ENCODE measurements at places on chromosomes 7 and 10.

- DNase-seq, result no peak
Measured at GRCh38 chr10:126738001-126738400, 67.5 kb upstream of the C10orf90 start.

DNA sequence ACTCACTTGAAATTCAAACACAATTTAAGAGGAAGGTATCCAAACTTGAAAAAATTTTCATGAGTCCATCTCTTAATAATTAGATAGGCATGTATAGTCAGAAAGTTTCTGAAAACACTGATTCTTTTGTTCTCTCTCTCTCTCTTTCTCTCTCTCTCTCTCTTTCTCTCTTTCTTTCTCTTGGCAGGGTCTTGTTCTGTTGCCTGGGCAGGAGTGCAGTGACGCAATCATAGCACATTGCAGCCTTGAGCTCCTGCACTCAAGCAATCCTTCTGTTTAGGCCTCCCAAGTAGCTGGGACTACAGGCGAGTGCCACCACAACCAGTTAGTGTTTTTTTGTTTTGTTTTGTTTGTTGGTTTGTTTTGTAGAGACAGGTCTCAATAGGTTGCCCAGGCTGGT is 59.3 kb downstream of the PRTFDC1 start:
- no peak for DNase-seq

DNA sequence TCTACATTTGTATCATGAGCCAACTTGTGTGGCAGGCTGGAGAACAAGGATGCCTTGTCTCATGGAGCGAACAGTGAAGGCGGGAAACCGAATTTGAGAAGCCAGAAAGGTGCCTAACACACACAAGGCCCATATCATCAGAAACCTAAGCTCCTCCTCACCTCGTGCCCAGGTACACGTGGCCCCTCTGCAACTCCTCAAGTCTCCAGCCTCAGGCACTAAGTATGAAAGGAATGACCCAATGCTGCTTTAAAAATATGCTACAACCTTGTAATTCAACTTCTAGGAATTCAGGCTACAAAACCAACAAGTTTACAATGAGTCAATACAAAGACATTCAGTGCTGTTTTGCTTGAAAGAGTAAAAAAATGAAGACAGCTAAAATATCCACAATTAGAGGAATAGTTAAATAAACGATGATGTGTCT is 95.7 kb downstream of the CDK6 start:
- no peak for DNase-seq

DNA sequence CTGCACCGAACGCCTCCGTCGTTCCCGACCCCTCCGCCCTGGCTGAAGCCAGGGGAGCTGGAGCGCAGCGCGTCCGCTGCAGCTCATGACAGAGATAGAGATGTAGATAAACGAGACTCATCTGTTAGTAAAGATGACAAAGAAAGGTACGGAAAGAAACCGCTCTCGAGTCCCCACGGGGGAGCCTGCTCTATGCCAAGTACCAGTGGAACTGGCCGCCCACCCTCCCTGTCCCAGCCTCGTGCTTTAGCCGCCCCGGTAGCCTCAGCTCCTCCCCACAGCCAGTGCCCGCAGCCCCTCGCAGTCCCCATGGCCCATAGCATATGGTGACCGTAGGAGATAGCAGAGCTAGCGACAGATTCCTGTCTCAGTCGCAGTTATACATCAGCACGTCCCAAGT is 344.7 kb upstream of the GALNT17 start:
- DNase-seq, result no peak

DNA sequence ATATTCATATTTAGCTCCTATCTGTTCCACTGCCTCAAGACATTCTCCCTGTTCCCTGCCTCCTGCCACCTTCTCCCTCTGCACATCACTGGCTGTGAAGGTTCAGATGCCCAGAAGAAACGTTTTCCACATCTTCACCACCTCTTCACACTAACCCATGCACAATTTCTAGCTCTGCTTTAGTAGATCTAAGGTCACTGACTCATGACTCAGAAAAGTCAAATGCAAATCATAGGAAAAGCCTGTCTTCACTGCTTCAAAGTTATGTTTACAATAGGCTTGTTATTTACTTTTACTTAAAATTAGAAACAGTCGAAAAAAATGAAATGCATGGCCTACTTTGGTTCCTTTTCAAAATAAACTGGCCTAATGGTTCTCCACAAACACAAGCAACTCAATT is 2.5 kb downstream of the SCRN1 start:
- DNase-seq, result no peak

GRCh38 chr7:68888971-68889385 is 709.3 kb upstream of the AUTS2 start:
- DNase-seq, result peak; percentile 78

- no peak for DNase-seq
Measured at GRCh38 chr7:23158546-23158945, 23.3 kb upstream of the NUP42 start.

GRCh38 chr7:106679153-106679931 is 18.4 kb upstream of the CCDC71L start:
- no peak for DNase-seq

DNA sequence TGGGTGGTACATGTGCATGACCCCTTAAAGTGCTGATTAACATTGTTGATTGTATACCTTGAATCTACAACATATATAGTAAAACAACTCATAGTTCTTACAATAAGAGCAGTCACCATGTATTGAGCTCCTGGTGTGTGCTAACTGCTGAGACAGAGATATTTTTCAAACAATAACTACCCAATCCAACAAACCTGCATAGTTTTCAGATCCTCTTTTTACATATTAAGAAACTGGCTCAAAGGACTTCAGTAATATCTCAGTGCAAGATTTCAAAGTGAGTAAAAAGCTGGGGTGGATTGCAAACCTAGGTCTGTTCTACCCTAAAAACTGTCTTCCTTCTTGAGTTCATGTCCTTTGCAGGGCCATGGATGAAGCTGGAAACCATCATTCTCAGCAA is 272.2 kb downstream of the SNX13 start:
- no peak for DNase-seq

- no peak for DNase-seq
Measured at GRCh38 chr10:14225379-14225778, 105.3 kb downstream of the FRMD4A start.

- no peak for DNase-seq
Measured at GRCh38 chr10:77030974-77031373, 606.6 kb downstream of the KCNMA1 start.

GRCh38 chr10:75548356-75548755 is 116.9 kb downstream of the LRMDA start:
- DNase-seq, result no peak

DNA sequence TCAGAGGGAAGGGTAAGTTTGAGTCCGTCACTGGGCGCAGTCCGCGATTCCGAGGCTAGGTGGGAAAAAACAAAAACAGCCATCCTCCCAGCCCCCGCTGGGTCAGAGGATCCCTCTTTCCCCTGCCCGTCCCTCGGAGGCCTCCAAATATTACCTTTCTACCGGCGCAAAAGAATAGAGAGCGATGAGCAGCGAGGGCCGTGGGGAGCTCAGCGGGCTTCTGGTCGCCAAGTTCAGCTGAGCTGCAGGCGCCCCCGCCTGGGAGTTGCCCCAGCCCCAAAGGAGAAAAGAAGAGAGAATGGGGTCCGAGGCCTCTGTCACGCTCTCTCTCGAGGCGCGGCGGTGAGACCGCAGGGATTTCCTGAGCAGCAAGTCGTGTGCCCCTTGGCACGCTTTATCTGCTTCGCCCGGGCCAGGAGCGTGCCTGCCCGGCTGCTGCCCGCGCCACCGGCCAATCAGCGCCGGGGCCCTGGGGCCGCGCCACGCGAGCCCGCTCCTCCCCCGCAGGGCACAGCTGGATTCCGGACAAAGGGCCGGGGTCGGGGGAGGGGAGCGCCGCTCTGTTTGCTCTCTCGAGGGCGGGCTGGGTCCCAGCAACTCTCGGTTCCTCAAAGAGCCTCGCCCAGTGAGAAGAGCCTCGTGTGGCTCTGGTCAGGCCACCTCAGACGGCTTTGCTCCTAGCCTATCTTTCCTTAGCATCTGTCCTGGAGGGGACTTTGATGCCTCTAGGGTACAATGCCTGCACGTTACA is at the start of gene NEUROG3:
Gene NEUROG3 (minus strand): TSS at position 367 of the 751 bp plus-strand sequence. CDS start 379 bp downstream, outside the sequence.
- DNase-seq, result peak; percentile 71

GRCh38 chr7:50594136-50594535 is 28.9 kb upstream of the DDC start:
- DNase-seq, result no peak

DNA sequence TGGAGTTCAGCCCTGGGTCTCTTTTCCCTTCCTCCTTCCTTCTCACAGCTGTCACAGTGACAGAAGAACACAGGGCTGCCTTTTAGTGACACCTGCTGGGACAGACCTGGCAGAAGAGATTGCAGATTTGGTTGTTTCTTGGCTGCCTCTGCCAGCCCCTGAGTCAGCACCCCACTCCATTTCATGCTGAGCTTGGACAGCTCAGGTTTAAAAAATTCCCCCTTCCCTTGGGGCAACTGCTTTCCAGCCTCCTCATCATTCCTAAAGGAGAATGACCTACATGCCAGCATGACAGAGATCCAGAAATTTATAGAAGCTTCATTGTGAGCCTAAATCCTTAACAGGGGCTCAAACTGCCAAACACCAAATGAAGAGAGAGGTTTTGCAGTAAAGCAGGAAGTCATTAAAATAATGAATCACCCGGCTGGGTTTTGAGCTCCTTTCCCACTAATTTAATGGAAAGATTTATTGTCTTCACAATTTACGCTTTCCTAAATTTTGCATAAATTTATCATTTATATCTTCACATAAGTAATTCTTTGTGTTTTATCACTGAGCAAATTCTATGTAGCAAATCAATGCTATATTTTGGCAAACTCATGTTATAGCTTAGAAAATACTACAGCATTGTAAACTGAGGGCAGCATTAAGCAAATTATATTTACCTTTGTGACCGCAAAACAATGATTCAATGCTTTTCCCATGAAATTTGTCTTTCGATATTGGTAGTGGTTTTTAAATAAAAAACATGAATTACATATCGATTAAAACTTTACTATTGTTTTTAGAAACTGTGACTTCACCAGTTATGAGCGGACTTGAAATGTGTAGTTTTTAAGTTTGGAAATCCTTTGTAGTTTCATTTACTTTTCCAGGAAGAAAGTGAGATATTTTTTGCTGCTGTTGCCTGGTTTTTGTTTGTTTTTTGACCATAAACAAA is 399.5 kb upstream of the ANKRD30A start:
- DNase-seq, result peak; percentile 47

GRCh38 chr10:118062798-118063238 is 16.1 kb upstream of the RAB11FIP2 start:
- no peak for DNase-seq

DNA sequence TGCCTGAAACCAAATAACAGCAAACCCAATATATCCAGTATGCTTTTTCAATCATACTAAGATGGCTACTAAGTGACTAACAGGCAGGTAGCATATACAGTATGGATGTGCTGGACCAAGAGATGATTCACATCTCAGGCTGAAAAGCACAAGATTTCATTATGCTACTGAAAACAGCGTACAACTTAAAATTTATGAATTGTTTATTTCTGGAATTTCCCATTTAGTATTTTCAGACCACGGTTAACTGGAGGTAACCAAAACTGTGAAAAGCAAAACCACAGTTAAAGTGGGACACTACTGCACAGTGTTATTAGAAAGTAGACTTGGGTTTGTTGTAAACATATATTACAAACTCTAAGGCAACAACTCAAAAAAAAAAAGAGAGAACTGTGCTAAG is 91.5 kb downstream of the KMT2C start:
- DNase-seq, result no peak

GRCh38 chr10:98276311-98276710 is 8.3 kb upstream of the LOXL4 start:
- no peak for DNase-seq

DNA sequence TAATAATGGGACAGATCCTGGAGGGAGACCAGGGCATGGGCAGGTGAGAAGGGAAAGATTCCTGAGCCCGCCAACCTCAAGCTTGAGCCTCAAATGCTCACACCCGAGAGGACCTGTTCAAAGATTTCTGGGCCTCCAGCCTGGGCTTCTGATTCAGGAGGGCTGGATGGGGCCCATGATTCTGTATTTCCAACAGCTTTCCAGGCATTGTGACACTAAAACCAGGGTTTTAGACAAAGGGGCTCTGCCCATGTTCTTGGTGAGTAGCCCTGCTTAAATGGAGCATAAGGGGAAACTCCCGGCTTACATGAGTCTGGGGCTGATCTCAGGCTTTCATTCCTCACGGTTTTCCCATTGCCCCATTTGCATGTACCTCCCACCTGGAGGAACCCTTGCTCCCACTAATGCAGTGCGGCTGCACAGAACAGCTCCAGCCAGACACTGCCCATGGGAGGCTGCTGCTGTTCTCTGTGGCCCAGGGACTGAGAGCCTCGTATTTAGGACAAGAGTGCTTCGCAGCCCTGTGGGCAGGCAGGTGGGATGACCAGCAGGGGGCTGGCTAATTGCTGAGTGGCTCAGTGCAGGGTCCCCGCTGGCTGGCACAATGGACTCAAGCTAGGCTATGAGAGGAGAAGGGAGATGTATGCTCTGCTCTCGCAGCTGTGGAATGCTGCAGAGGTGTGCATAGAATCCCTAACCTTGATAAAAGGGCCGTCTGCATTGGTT is 135.3 kb upstream of the COBL start:
- peak; percentile 64 for DNase-seq

- no peak for DNase-seq
Measured at GRCh38 chr10:34049887-34050286, 715.4 kb upstream of the NRP1 start.

DNA sequence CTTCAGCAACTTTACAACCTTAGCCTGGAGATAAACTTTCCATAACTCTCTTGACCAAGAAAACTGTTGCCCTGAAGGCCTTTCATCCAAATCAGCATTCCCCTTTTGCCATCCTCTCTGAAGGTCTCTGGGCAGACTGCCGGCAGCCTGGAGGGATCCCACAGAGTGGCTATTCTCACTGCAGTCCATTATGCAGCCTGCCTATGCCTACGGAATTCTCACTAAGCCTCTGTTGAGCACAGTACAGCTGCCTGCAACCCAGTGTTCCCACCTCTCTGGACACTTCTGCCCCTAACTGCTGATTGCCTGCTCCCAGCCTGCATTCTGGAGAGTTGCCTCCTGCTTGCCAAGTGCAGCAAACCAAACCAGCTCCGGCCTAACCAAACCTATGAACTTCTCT is 548.9 kb upstream of the STEAP1 start:
- DNase-seq, result no peak

All from SK-N-SH (cell line).